ENCODE measurements at places on chromosomes 11 and 22.

- DNase-seq = peak; percentile 62
These were observed at the start of gene VEGFB for GRCh38 chr11:64233913-64234586. TSS of gene VEGFB (plus strand) at chr11:64234584. CDS start at chr11:64234834, 250 bp downstream.

DNA sequence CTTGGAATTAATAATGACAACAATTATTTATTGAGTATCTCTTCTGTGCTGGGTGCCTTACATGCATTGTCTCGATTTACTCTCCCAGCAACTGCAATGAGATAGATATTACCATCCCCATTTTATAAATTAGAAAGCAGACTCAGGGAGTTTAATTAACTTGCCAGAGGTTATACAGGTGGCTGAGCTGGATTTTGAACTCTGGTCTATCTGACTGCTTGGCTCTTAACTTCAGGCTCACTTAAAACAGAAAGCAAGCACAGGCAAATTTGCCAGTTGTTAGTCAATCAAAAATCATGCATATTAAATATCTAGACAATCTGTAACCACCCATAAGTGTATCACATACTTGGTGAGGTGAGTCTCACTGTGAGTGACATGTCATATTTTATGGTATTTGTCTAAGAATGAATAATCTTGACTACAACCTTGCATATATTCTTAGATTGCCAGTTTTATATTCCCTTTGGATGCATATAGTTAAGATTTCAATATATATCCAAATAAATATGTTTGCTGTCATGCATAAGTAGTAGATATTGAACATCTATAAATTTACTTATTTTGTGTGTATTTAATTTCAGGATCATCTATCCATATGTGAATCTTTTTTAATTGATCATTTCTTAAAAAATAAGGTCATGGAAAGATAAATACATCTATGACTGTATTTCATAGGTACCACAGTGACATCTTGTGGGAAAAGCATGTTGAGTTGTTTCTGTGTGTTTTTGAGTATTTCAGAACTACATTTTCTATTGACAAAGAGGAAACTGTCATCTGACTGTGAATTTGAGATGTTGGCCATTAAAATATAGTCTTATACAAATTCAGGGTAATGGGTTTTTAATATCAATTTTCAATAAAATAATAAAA lies 112.0 kb upstream of the ARHGAP42 start:
- DNase-seq = no peak

GRCh38 chr22:50704510-50705218 lies 32.0 kb downstream of the SHANK3 start:
- DNase-seq = no peak

GRCh38 chr11:111707039-111707690 lies 59.0 kb downstream of the PPP2R1B start:
- no peak for DNase-seq

- DNase-seq = no peak
These were observed 10.6 kb downstream of the TSPAN32 start for GRCh38 chr11:2312232-2313042.

GRCh38 chr11:77322926-77323590 lies 21.6 kb upstream of the GDPD4 start:
- no peak for DNase-seq

GRCh38 chr11:64863391-64864060 lies 14.9 kb downstream of the EHD1 start:
- no peak for DNase-seq

- DNase-seq = no peak
These were observed 199.0 kb downstream of the GRIK4 start for GRCh38 chr11:120710354-120711131.

DNA sequence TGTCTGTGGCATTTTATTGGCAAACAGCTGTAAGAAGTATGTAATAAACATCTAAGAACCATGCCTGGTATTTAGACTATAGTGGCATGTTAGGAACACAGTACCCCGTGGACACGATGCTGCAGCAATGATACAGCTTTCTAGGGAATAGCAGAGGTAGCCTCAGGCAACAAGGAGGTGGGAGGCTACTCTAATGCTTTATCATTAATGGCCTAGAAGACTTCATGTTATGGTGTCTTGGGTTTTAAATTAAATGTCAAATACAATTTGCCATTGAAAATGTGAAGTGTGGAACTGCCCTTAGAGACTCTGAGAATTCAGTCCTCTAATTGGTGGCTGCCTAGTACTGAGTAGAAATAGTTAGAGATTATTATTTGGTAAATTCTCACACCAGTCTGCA lies 516.9 kb downstream of the CNTN5 start:
- no peak for DNase-seq

GRCh38 chr22:50183141-50183971 lies 2.4 kb upstream of the TRABD start:
- DNase-seq = no peak

All from CD4-positive, alpha-beta T cell treated with Interleukin-4 for 4 hours (primary cell).